Stimulated activated CD4-positive, alpha-beta T cell treated with anti-CD3 and anti-CD28 coated beads, Interleukin-2, amount 100 ng/mL, for 24 hours (primary cell): ENCODE measurements at places on chromosomes 16 and 17.

- no peak for DNase-seq
Measured at GRCh38 chr17:79720705-79721292, 9.9 kb upstream of the ENPP7 start.

DNA sequence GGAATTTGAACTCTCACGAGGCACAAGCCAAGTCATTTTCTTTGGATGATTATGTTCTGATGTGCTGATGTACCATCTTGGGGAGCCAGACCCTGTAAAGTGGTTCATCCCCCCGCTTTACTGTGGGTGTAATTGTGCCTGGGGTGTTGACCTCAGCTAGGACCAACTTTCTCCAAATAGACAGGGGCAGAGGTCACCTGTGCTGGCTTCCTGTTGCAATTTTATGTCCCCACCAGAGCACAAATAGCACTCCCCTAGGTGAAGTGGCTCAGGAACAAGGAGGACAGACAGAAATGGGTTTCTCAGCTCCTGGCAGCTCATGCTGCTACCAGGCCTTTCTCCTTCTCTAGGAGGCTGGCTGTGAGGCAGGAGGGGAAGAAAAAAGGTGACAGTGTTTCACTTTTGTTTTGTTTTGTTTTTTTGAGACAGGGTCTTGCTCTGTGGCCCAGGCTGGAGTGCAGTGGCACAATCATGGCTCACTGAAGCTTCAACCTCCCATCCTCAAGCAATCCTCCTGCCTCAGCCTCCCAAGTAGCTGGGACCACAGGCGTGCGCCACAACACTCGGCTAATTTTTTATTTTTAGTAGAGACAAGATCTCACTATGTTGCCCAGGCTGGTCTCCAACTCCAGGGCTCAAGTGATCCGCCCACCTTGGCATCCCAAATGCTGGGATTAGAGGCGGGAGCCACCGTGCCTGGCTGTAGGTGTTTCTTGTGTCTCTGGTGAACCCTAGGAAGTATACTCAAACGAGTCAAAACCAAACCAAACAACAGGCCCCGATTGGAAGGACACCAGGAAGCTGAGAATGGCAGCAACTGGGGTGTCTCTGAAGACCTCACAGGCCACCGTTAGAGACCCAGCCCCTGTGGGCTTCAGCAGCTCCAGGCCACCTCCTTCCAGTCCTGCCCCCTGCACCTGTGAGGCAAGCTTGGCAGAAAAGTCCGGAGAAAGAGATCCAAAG, 32.5 kb upstream of the WFIKKN2 start:
- DNase-seq = no peak

GRCh38 chr17:61354895-61355874, 44.5 kb upstream of the TBX2 start:
- no peak for DNase-seq

GRCh38 chr17:60224064-60224463, 74.3 kb downstream of the CA4 start:
- no peak for DNase-seq

- no peak for DNase-seq
Measured at GRCh38 chr16:85347213-85347591, 234.9 kb upstream of the CIBAR2 start.

DNA sequence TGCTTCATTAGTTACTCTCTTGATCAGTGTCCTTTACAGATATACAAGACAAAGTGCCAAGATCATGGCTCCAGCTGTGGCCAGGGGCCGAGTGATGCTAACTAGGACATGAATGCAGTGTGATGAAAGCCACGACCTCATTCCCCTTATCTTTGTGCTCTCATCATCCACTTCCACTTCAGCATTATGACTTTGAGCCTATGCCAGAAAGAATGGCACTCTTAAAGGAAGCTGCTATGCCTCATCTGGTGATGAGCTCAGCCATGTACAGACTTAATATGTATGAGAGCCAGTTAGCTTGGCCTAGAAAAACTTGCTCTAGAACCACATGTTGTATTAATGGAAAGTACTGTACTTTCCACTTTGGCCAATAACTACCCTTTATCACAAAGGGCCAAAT, 179.1 kb downstream of the TOX3 start:
- DNase-seq = no peak

DNA sequence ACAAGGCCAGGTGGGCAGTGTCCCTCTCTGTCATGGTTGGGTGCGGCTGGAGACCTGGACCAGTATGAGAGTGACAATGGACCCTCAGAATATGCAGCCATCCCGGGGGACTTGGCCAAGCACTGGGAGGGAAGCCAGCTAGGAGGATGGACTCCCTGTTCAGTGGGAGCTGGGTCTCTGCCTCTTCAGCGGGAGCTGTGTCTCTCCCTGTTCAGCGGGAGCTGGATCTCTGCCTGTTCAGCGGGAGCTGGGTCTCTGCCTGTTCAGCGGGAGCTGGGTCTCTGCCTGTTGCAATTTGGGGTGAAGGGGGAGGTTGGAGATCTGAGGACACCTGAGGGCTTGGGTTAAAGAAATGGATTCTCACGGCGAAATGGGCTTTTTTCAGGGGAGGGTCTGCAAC, 3.8 kb upstream of the PRSS33 start:
- DNase-seq = no peak

DNA sequence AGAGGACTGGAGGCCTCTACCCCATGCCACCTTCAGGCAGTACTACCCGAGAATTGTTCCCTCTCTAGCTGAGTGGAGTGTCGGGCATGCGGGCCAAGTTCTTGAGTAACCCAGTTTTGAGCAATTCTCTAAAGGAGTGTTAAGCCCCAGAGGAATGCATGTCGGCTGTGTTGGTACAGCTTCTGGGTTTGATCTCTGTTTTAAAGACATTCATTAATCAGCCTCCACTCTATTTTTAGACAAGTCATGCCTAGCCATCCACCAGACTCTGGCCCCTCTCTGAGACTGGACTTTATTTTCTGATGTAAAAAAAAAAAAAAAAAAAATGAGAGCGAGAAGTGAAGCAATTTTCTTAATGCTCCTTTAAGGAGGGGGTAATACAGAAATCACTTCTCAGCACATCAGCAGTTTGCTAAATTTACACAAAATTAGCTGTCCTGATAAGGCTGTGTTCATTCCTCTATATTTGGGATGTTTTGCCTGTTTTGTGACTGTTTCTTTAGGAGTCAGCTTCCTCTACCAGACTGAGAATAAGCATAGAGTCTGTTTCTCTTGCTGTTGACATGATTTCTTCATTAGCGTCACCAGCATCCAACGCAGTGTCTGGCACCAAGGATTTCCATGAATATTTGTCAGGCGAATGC, 88.7 kb downstream of the AXIN2 start:
- DNase-seq = no peak

- peak; percentile 78 for DNase-seq
Measured at GRCh38 chr16:85393674-85394451, 219.3 kb upstream of the GSE1 start.

DNA sequence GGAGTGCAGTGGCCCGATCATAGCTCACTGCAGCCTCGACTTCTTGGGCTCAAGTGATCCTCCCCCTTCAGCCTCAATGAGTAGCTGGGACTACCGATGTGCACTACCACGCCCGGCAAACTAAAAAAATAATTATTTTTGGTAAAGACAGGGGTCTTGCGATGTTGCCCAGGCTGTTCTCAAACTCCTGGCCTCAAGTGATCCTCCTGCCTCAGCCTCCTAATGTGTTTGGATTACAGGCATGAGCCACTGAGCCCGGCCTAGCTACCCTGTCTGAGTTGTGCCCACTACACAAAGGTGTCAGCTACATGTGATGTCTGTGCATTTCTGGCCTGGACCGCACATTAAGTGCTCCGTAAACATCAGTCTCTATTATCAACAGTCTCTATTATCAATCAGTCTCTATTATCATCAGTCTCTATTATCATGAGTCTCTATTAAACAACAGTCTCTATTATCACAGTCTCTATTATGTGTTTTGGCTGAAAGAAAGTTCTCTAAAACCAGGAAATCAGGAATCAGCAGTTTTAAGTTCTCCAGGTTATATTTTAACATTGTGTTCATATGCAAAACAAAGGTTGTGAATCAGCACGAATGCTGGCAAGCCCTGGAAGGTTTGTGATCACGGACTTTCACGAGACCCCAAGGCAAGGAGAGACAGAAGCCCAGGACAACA, 721 bp upstream of the WWOX start:
- DNase-seq = no peak

GRCh38 chr17:65366102-65366844, 195.2 kb downstream of the AXIN2 start:
- DNase-seq = peak; percentile 74

DNA sequence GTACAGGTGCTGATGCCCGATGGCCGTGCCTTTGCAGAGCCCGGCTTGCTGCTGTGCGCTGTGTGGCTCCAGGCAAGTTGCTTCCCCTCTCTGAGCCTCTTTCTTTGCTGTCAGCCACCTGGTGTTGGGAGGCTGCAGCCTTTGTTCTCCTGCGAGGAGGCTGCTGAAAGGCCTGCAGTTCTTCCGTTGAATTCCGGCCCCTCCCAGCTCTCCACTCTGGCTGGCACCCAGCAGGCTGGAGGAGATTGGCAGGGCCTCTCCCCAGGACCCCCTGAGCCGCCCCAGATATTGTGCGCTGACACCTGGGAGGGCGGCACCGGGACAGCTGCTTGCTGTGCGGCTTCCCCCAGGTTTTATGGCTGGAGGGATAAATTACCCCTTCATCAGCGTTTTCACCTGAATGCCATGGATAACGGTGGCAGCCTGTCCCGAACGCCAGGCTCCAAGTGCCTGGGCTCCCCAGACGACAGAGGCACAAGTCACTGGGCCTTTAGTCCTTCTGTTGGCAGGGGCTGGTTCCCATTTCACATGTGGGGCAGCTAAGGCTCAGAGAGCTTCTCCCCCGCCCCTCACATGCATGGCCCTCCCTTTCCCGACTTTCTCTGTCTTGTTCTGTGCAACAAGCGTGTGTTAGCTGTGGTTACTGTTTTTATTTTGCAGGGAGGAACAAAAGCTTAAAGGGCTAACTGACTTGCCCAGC, 35.1 kb upstream of the GSE1 start:
- no peak for DNase-seq

DNA sequence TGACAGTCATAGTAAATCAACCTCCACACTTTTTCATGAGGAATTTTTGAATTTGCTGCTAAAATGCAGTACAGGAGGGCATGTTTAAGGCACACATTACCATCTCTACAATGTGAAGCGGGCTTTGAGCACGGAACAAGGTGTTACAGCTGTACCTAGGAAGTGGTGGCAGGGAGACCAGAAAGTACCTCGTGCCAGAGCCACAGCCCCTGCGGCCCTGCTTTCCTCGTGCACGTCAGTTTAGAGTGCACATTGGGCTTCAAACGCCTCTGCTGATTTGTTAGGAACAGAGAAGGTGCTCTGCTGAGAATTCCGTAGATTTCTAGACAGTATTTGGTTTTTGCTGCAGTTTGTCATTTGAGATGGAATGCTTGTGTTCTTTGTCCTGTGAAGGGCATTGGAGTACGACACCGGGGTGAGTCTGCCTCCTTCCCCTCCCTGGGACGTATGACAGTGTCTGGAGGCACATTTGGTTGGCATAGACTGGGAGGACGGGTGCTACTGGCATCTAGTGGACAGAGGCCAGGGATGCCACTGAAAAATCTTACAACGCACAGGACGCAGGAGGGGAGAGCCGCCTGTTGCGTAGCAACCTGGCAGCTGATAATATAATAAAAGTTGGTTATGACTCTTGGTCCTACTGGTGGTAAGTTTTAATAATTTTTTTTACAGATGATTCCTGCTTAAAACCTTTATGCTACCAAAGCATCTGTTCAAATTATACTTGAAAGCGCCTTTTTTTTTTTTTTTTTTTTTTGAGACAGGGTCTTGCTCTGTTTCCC, 9.1 kb downstream of the FOXK2 start:
- no peak for DNase-seq

DNA sequence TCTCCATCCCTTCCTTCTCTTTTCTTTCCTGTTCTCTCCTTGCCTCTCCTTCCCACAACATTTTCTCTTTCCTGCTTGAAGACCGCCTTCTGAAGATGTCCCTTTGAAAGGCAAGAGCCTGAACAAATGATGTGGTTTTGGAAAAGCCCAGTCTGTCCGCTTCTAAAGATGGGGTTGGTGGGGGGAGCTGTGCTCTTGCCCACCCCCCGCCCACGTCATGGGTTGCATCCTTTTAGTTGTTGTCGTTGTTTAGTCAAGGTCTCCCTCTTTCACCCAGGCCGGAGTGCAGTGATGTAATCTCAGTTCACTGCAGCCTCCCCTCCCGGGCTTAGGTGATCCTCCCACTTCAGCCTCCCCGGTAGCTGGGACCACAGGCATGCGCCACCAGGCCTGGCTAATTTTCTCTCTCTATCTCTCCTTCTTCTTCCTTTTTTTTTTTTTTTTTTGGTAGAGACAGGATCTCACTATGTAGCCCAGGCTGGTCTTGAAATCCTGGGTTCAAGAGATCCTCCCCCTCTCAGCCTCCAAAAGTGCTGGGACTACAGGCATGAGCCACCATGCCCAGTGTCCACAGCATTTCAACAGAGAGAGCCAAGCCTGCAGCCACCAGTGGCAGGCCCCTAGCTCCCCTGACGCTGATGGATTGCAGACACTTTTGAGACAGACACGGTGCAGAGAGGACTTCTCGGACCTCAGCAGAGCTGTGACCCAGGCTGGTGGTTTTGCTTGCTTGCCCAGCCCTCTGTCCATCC, 26.0 kb upstream of the CIBAR2 start:
- DNase-seq = no peak

DNA sequence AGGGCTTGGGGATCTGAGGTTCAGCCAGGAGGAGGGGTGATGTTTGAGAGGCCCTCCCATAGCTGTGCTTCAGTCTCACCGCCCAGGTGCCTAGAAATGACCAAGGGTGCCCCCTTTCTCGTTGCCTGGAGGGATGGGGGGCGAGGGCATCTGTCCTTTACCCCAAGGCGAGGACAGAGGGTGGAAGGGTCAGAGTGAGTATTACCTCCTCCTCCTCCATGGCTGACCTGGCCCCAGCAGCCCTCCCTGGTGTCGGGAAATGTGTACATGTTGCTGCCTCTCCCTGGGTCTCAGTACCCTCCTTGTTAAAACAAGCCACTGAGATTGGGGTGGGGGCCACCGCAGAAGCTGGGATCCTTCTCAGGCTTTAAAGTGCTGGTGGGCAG, 2.4 kb downstream of the NECAB2 start:
- no peak for DNase-seq

DNA sequence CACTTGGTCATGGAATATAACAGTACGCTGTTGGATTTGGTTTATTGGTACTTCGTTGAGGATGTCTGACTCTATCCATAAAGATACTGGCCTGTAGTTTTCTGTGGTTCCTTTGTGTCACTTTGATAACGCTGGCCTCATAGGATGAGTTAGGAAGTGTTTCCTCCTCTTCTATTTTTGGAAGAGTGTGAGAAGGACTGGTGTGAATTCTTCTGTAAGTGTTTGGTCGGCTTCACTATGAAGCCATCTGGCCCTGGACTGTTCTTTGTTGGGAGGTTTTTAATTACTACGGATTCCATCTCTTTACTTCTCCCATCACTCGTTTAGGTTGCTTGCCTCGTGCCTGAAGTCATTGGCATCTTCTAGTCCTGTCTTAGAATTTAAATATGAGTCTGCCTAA, 117.3 kb downstream of the OR1D5 start:
- no peak for DNase-seq
